ENCODE measurements at places on chromosomes 2 and 18.

- no peak for DNase-seq
Measured at GRCh38 chr18:54149078-54149697, 75.3 kb downstream of the MBD2 start.

DNA sequence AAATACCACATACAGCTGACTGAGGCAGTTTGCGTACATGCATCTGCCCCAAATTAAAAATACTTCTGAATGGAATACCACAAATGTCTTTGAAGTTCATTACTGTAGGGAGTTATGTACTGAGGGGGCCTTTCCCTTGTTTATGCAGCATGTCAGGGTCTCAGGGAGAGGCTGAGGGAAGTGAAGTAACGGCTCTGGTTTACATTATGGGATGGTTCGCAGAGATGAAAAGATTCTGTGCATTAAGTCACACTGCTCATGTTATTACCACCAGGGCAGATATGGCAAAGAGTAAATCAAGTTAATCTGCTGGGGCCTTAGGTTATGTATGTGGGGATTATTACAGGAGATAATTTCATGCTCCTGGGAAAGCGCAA, 385.9 kb upstream of the RND3 start:
- DNase-seq, result no peak

- no peak for DNase-seq
Measured at GRCh38 chr2:26692897-26693849, 651 bp downstream of the KCNK3 start.

DNA sequence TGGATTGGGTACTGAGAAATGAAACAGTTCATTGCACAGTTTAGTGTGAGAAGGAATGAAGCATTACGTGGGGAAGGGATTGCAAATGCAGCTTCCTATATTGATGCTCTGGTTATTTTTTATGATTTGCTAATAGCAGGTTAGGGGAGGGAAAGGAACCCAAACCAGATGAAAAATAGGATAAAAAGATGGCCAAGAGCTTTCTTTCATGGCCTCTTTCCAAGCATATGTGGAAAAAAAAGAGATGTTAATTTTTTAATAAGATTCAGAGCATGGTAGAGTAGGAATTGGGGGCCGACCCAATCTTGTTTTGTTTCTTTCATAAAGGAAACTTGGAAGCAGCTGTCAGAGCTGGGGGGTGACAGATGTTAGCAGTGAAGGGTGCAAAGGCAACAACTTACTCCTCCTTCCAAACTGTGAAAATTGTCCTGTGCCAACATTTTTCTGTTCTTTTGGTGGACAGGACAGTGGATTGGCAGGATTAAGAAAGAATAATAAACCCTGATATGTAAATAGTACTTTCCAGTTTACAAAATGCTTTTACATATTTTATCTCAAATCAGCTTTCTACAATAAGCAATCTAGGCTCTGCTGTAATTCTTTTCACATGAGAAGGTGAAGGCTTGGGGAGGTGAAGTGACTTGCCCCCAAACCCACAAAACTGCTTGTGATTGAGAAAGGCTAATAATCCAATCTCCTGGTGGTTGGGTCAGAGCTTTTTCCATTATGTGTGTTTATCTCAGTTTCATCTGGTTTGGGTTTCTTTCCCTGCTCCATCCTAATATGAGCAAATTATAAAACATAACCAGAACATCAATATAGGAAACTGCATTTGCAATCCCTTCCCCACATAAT, 270.1 kb downstream of the ETAA1 start:
- DNase-seq, result no peak

Data from CMK (cell line).